ENCODE measurements at places on chromosomes 5 and 9. TPM values are rescaled to one million over a fixed set of nuclear protein-coding genes. Genes with fewer than 3 reads are reported as not detected.

DNA sequence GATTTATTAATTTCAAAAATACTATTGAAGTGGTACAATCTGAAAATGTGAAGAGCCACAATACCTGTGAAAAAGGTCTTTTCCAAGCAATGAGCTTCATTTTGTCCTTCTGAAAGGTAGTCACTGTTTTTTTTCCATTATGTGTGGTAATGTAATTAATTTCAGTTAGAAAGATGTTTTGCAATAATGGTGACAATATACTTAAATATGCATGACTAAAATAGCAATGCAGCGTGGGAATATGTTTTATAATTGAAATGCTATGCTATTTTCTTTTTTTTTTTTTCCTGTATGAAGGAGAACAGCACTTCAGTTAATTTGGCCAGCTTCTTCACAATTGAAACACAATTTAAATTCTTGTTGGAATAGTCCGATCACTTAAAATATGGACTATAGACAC is 41.9 kb downstream of the NPR3 start:
- no peak overlapping the region for H3K4me3 ChIP-seq
- H3K4me1 ChIP-seq: no peaks in the 10 kb centered on the region
- DNase-seq: no peak
- H3K36me3 ChIP-seq: no peaks in the 10 kb centered on the region

DNA sequence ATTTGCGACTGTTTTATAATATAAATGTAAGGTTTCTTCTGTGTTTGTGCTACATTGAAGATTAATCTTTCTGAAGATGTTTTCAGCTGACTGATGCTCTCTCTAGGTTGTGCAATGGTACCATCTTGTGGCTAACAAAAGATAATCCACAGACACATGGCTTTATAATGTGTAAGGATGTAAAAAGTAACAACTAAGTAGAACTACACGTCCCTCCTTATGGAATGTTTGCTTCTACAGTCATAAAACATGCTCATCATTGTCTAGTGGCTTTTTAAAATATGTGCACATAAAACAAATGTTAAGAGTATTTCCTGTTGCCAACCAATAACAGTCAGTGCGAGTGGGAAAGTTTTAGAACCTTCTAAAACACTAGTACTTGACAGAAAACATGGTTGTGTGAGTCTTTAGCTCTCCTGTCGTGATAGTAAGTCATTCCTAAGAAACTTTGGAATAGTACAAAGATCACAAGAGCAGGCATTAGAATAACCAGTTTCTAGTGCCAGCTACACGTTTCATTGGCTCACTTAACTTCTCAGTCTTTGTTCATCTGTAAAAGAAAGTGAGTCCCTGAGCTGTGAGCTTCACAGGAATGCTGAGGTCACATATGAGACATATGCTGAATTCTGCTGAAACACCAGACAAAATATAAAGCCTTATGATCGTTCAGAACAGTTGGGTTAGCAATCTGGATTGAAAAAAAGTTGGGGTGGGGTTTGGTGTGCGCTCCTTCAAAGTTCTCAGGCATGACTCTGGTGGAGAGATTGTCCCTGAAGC is 75.7 kb upstream of the GLIS3 start:
- no peaks in the 10 kb centered on the region for H3K27me3 ChIP-seq
- H3K36me3 ChIP-seq: no peaks in the 10 kb centered on the region
- no peak overlapping the region for H3K4me3 ChIP-seq
- DNase-seq: no peak
- H3K4me1 ChIP-seq: no peaks in the 10 kb centered on the region

DNA sequence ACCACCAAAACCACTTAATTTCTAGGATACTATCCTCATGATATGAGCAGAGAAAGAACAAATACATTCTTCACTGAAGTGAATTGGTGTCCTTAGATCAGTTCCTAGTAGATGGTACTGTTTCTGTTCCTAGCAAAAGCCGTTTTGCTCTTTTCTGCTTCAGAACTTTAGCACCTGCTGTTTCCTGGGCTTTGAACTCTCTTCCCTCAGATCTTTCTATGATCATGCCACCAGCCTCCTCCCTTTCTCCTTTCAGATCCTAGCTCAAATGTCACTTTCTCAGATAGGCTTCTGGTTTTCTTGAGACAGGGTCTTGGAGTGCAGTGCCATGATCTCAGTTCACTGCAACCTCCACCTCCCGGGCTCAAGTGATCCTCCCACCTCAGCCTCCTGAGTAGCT is 118.0 kb downstream of the EGFLAM start:
- H3K27me3 ChIP-seq: peaks cover 5% of the 10 kb centered on the region
- no peaks in the 10 kb centered on the region for H3K36me3 ChIP-seq
- no peak overlapping the region for H3K27ac ChIP-seq
- DNase-seq: no peak

The SPATA31E1 gene
- not detected for total RNA-seq

The PAPPA gene
- 16.6 TPM for total RNA-seq

DNA sequence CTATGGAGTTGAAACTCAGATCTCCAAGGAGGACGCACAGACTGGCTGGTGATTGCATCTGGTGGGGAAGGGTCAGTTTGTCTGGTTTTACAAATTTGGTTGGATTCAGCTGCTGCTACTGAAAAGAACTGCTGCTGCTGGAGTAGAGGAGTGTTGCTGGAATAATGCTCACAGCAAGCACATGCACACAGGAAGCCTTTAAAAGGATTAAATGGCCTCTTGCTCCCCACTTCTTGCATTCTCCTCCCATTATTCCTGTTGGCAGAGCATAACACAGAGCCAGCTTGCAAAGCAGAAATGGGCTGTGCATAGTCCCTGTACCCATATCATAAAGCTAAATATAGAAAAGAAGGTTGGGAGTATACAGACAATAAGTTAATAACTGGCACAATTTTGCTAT is 16.6 kb downstream of the ZNF474 start:
- H3K27me3 ChIP-seq: no peaks in the 10 kb centered on the region
- H3K4me3 ChIP-seq: no peak overlapping the region
- no peaks in the 10 kb centered on the region for H3K4me1 ChIP-seq
- H3K27ac ChIP-seq: no peak overlapping the region
- H3K36me3 ChIP-seq: no peaks in the 10 kb centered on the region

DNA sequence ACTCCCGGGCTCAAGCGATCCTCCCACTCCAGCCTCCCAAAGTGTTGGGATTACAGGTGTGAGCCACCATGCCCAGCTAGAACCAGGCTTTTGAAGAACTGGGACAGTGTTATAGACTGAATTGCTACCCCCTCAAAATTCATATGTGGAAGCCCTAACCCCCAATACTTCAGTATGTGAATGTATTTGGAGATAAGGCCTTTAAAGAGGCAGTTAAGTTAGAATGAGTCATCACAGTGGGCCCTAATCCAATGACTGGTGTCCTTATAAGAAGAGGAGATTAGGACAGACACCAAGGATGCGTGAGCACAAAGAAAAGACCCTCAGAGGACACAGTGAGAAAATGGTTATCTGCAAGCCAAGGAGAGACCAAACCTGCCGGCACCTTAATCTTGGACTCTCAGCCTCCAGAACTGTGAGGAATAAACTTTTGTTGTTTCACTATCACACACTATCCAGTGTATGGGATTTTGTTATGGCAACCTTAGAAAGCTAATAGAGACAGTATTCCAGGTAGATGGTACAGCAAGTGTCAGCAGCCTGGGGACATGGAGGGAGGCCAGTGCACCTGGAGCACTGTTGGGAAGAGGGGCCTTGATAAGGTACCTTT is 31.4 kb upstream of the ERGIC1 start:
- DNase-seq: no peak
- H3K36me3 ChIP-seq: no peaks in the 10 kb centered on the region
- no peaks in the 10 kb centered on the region for H3K27me3 ChIP-seq
- H3K27ac ChIP-seq: no peak overlapping the region
- H3K4me3 ChIP-seq: no peak overlapping the region

DNA sequence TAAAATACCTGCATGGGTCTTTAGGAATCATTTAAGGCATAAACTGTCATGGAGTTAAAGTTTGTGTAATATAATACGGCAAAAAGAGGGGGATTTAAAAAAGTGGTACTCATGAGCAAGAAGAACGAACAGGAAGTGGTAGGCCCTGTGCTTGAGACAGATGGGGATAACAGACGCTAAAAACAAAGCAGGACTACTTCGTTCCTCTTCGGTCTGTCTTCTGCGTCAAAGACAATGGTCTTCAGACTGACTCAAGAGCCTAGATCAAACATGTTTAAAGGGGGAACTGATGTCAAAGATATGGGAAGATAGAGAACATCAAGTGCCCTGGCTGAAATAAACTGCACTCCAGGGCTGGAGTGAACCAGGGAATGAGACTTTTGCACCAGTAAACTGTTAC is 59.8 kb upstream of the RFX3 start:
- no peaks in the 10 kb centered on the region for H3K27me3 ChIP-seq
- no peak overlapping the region for H3K27ac ChIP-seq
- H3K36me3 ChIP-seq: no peaks in the 10 kb centered on the region
- H3K4me1 ChIP-seq: no peaks in the 10 kb centered on the region
- no peak overlapping the region for H3K4me3 ChIP-seq
- DNase-seq: no peak

The CARD9 gene
- total RNA-seq: 5.3 TPM

The C1QTNF2 gene
- 9.1 TPM for total RNA-seq

Data from aorta (tissue), 5 donors.